ENCODE measurements at places on chromosomes 3 and 15. TPM values are rescaled to one million over a fixed set of nuclear protein-coding genes. Genes with fewer than 3 reads are reported as not detected.
A peak's percentile ranks its signal among the peaks of the same experiment; 100 is the strongest.

Gene TMC3
- 0.13 TPM for polyA plus RNA-seq

Gene LRRC49
- 20.6 TPM for polyA plus RNA-seq

Gene DUOX1
- polyA plus RNA-seq, result 2.2 TPM

Gene EPB42
- 1.5 TPM for polyA plus RNA-seq

Gene GATA2
- 38.8 TPM for polyA plus RNA-seq

Gene BMF
- polyA plus RNA-seq, result 42.4 TPM

Gene C15orf62
- 2.0 TPM for polyA plus RNA-seq

Gene CCR4
- polyA plus RNA-seq, result 0.22 TPM

Gene GNAT1
- 0.10 TPM for polyA plus RNA-seq

Gene NANOGP8
- polyA plus RNA-seq, result not detected

DNA sequence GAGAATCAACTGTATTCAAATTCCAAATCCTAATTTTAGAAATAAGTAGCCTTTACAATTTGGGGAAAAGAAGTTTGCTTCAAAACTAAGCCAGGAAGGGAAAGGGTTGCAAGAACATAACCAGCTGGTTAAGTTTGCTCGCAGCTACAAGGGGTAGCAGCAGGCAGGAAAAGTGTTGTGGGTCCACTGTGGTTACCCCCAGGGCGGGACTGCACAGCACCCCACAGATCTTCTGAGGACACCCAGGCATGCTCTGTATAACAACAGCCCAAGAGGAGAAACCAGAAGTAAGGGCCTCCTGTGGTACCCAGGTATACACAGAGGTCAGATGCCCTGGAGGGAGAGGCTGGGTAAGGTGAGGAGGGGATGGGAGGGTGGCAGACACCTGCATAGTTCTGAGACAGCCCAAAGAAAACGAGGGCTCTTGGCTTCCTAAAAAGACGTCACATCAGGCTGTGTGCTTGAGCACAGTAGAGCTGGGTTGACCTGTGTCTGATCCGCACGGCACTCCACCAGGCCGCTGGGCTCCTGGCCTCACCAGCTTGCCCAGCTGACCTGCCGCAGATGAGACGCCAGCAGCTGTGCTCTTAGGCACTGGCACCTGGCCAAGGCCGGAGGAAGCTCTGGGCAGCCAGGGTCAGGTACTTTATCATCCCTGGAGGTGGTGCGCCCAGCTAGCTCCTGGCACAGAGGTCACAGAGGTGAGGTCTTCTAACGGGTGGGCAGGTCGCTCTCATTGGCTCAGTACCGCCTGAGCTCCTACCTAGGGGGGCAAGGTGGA lies 81.8 kb upstream of the SNRPA1 start:
- DNase-seq, result no peak

DNA sequence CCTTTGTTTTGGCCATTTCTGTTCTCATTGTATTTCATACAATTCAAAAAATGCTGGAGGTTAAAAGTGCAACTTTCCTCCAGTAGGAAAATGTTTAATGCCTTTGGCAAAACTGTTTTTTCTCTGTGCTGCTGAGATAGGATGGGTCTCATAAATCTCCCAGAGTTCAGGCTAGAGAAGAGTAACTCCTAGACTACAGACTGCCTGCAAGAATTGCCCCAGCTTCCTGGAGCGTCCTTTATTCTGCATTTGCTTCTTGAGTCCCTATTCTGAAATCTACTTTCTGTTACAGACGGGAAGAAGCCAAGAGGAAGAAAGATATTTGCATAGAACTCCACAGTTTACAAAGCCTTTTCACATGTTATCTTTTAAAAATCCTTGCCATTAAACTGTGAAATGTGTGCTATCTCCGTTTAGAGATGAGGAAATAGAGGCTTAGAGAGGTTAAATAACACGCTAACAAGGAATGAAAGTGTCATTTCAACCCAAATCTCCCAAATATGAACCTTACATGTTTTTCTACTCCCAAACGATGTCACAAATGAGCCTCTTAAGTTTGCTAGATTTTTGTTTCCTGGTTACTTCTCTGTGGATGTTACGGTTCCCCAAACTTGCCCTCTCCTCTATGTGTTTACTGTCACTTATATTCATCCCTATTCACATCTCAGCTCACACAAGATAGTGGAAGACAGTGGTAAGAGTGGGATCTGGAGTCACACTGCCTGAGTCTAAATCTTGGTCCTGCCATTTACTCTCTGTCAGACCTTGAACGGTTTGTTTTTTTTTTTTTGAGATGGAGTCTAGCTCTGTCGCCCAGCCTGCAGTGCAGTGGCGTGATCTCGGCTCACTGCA lies 17.4 kb downstream of the NANOGP8 start:
- no peak for DNase-seq

DNA sequence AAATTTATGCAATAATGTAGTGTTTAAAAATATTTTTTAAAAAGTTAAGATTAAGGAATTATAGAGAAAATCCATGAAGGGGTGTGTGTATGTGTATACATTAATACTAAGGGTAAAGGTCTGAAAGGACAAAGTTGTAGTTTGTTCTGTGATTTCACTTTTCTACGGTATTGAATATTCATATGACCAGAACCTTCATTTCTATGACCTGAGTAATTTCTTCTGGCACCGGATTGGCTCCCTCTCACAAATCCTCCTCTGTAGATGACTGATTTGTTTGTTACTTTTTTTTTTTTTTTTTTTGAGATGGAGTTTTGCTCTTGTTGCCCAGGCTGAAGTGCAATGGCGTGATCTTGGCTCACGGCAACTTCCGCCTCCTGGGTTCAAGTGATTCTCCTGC lies 20.9 kb downstream of the GMPS start:
- DNase-seq, result no peak

DNA sequence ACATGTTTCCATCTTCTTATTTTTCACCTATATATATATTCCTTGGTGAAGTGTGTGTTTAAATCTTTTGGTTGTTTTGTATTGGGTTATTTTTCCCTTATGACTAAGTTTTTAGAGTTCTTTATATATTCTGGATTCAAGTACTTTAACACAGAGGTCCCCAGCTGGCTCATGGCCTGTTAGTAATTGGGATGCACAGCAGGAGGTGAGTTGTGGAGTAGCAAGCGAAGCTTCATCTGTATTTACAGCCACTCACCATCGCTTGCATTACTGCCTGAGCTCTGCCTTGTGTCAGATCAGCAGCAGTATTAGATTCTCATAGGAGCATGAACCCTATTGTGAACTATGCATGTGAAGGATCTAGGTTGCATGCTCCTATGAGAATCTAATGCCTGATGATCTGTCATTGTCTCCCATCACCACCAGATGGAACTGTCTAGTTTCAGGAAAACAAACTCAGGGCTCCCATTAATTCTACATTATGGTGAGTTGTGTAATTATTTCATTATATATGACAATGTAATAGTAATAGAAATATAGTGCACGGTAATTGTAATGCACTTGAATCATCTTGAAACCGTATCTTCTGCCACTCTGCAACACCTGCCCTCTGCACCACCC lies 151.6 kb downstream of the RSRC1 start:
- no peak for DNase-seq

DNA sequence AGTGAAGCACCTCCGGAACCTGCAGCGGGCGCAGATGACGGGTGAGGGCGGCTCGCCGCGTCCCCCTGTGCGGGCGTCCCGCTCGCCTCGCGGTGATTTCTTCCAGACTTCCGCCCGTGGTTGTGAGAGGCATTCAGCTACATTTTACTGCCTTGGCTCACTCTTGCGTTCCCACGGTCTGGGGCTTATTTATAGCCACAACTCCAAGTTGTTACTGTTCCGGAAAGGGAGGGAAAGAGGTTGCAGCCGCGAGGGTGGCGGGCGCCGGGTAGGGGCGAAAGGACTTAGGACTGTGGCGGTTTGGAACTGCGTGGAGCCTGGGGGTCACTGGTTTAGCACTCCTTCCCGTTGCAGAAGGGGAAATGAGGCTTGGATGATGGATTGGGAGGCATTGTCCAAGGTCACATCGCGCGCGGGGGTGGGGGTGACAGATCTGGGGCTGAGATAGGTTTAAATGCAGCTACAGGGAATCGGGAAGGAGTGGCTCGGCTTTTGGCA lies 1.1 kb downstream of the HES1 start:
- no peak for DNase-seq

GRCh38 chr15:100141311-100142001 lies 200.3 kb downstream of the ADAMTS17 start:
- DNase-seq, result no peak

DNA sequence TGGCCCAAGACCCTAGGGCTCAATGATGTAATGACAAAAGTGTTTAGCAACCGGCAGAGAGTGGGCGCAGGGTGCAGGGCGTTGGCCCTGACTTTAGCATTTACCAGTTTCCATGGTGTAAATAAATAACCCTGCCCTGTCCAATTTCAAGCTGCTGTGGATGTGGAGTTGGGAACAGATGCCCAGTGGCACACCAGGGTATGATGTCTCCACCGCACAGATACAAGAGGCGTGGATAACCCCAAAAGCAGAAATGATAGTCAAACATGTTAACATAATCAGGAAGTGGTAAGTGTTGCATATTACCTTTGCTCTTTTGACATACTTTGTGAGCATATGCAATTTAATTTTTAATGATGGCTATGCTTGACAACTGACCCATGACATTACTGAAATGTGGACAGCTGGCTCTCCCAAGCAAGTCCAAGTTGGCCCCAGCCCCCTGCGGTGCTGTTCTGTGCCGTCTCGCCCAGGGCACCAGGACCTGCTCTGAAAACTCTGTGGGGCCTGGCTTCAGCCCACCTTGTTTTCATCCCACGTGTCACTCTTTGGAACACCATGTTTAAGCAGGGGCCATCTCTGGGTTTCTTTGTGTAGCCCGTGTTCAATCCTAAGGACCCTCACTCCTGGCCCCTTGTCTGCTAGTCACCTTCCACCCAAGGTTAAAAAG lies 10.8 kb upstream of the ANPEP start:
- DNase-seq, result no peak

DNA sequence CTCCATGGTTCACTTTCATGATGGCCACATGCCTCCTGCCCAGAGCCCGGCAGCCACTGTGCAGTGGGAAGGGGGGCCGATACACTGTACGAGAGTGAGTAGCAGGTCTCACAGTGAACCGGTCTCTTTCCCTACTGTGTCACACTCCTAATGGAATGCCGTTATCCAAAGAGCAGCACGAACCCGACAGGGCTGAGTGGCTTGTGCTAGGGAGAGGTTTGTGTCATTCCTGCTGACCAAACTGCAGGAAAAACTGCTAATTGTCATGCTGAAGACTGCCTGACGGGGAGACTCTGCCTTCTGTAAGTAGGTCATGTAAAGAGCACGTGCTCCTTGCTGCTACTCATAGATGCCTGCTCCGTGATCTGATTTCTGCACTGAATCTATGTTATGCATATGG lies 105.1 kb downstream of the ARPP21 start:
- no peak for DNase-seq

- no peak for DNase-seq
Observed at GRCh38 chr3:134743006-134743405, 52.1 kb upstream of the EPHB1 start.

- DNase-seq, result no peak
Observed at GRCh38 chr3:37291275-37291700, 116.9 kb upstream of the LRRFIP2 start.

GRCh38 chr3:178655488-178655887 lies 119.3 kb downstream of the KCNMB2 start:
- no peak for DNase-seq

- no peak for DNase-seq
Observed at GRCh38 chr3:186440891-186441290, 78.9 kb upstream of the DGKG start.

- peak; percentile 12 for DNase-seq
Observed at GRCh38 chr15:98395974-98396610, 252.2 kb upstream of the IGF1R start.

- DNase-seq, result no peak
Observed at GRCh38 chr3:31565288-31565687, 32.6 kb downstream of the STT3B start.

GRCh38 chr15:62899090-62899493 lies 143.5 kb upstream of the TPM1 start:
- no peak for DNase-seq

DNA sequence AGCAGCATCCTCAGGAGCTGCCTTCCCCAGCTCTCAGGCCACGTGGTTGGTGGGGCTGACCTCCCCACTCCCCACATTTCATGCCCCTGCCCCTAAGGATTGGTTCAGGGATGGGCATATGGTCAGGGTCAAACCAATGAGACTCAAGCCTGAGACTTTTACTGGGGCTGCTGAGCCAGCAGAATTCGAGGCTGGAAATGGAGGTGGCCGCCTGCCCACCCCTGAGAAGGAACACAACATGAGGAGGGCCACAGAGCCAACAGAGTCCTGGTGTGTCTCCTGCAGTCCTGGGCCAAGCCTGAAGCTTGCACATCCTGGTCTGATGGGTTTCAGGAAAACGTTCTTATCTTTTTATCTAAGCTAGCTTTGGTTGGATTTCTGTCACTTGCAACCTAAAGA lies 5.9 kb downstream of the EHD4 start:
- DNase-seq, result no peak

GRCh38 chr15:28885128-28885629 lies 595 bp upstream of the APBA2 start:
- DNase-seq, result no peak

DNA sequence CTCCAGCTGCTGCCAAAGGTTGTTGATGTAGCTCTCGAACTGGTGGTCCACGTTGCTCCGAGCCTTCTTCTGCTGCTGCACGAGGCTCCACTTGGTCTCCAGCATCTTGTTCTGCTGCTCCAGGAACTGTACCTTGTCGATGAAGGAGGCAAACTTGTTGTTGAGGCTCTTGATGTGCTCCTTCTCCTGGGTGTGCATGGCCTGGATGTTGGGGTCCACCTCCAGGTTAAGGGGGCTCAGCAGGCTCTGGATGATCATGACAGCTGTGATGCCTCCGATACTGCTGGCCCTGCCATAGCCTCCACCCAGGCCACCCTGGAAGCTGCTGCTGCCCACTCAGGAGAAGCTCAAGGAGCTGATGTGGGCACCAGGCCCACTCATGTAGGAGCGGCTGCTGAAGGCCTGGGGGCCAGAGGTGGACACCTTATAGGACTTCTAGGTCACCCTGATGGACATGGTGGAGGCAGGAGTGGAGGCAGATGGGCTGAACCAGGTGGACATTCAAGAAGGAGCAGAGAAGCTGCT lies 14.9 kb upstream of the PSTPIP1 start:
- DNase-seq, result no peak

GRCh38 chr15:94671858-94672532 lies 440.6 kb downstream of the MCTP2 start:
- no peak for DNase-seq

DNA sequence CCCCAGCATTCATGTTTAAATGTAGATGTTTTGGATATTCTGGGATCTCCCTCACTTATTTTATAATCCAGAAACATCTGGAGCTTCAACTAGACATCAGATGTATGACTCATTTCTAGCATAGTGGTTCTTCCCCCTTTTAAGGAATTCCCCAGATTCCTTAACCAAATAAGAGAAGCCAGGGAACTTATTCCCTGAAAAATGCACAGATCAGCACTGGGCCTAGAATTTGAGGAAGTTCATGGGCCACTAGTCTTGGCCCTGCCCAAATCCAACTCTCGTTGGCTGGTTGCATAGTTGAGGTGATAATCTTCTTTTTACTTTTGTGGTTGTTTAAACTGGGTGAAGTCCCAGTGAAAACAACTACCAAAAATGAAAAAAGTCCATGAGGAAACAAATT lies 20.4 kb downstream of the RARRES1 start:
- no peak for DNase-seq
